Activated T-helper 2 cell treated with anti-CD3 and anti-CD28 coated beads, Interferon-gamma antibody, Interleukin-2, Interleukin-4, amounts not matched to agents 10 μg/mL and 5 μg/mL and 100 μg/mL, durations not matched to agents 14 hours and 24 hours and 36 hours (primary cell): ENCODE measurements at places on chromosomes 6 and 20. TPM values are rescaled to one million over a fixed set of nuclear protein-coding genes. Genes with fewer than 3 reads are reported as not detected.

- no peak for DNase-seq
Observed at GRCh38 chr20:2585811-2586210, 49.4 kb downstream of the TMC2 start.

DNA sequence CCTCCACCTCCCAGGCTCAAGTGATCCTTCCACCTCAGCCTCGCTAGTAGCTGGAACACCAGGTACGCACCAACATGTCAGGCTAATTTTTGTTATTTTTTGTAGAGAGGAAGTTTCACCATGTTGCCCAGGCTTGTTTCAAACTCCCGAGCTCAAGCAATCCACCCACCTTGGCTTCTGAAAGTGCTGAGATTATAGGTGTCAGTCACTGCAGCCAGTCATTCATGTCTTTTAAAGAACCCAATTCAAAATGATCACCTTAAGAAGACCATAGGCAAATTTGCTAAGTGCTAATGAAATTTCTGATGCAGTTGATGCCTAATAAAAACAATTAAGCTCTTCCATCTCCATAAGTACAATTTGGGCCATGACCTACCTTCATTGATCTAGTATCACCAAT is 2.6 kb upstream of the VNN2 start:
- no peak for DNase-seq

- no peak for DNase-seq
Observed at GRCh38 chr6:158660333-158660754, 10.5 kb downstream of the SYTL3 start.

GRCh38 chr6:15507221-15507620 is 155.6 kb downstream of the DTNBP1 start:
- no peak for DNase-seq

GRCh38 chr6:113676057-113676456 is 181.1 kb upstream of the MARCKS start:
- DNase-seq: no peak

GRCh38 chr20:57749131-57749690 is 39.4 kb upstream of the PMEPA1 start:
- no peak for DNase-seq

DNA sequence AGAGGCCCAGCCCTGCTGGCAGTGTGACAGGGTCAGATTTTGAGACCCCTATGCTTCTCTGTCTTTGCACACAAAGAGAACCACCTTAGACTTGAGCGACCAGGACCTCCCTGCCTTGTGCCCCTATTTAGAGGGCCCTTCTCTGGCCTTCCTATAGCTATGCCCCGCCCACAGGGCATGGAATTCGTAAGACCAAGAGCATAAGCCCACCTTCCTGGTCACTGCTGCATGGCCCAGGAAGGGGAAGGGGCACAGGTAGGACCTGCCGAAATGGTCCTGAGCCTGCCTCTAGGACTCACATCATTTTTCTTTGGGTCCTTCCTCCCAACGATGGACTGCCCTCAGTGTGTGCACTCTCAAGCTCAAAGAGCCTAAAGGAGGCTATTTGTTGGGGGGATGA is 65.1 kb upstream of the SRSF6 start:
- no peak for DNase-seq

DNA sequence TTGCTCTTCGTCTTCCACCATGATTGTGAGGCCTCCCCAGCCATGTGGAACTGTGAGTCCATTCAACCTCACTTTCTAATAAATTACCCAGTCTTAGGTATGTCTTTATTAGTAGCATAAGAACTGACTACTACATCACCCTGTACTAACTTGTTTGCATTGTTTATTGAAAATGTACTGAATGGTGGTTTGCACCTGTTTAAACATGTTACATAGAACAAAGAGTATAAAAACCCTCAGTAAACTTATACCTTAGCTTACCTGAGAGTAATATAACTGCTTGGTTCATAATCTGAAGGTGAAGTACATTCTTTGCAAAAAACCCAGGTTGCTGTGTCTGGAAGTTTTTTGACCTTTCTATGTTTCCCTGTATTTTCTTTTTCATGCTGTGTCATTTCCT is 777.8 kb downstream of the TBC1D32 start:
- no peak for DNase-seq

DNA sequence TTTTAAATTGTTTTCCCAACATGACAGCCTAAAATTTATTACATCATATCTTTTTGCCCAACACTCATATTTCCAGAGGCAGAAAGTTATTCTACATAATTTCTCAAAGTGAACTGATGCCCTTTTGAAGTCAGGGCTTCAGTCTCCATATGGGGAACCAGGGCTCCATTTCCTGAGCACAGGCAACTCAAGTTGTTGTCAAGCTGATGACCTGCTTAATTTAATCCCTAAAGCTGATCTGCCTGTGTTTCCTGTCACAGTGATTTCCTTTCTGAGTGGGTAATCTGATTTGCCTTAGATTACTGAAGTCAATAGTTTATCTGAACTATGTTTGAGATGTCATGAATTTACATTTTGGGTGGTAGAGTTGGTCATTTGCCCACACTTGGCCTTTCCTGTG is 932.1 kb upstream of the MANEA start:
- no peak for DNase-seq

- no peak for DNase-seq
Observed at GRCh38 chr6:20719980-20720379, 185.7 kb downstream of the CDKAL1 start.

GRCh38 chr6:89508755-89509563 is 76.0 kb downstream of the ANKRD6 start:
- DNase-seq: no peak

DNA sequence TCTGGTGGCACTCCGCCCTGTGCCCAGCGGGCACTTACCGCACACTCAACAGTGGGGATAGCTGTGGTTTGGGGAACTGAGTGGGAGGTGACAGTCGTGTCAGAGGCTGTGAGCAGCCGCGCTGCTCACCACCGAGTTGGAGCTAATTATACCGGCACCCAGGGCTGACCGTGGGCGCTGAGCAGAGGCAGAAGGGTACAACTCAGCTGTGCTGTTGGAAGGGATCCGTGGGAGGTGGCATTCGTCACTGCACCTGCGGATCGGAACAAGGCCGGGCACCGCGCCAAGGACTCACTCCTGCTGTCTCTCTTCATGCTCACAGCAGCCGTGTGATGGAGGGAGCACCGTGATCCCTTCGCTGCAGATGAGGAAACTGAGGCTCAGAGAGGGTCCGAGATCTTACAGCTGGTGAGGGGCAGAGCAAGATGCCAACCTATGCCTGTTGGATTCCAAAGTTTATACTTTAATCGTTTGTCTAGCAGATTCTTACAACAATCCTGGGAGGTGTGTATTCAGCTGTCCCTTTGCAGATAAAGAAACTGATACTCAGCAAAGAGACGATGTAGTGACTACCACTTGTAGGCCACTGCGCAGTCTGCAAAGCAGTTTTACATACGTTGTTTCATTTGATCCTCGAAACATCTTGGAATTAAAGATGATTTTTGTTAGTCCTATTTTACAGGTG is 713 bp upstream of the ELMO2 start:
- DNase-seq: no peak

DNA sequence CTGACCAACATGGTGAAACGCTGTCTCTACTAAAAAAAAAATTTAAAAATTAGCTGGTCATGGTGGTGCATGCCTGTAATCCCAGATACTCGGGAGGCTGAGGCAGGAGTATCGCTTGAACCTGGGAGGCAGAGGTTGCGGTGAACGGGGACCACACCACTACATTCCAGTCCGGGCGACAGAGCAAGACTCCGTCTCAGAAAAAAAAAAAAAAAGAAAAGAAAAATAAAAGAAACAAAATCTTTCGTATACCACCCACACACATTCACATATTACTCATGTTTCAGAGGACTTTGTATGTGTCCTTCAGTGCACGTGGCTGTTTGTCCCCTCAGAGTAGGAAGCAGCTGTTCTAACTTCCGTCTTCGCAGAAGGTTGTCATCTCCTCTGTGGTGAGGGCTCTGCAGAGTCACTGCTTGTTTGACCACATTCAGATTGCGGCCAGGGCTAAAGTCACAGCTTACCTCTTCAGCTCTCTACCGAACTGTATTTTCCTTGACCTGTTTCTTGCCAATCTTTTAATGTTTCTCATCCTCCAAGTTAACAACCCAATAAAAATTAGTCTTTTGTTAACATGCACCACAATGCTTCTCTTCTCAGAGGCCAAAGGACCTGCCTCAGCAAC is 36.6 kb upstream of the HIVEP1 start:
- peak; percentile 15 for DNase-seq

DNA sequence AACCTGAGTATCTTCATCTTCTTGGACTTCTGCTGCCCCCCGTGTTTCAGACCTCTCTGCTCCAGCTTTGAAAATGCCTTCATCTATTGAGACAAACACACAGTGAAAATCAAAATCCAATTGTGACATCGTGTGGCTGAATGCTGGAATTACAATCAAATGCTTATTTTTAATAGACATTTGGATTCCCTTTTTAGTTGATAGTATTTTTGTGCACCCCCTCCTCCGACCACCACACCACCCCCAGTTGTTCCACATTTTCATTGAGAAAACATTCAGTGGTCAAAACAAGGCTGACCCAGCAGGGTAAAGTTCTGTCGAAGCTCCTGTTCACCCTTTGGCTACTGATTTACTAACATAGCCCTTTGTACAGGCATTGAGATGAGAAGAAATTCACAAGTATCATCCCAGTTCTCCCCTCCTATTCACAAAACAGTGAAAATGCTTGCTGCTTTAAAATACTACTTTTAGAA is 79.0 kb downstream of the NRSN1 start:
- no peak for DNase-seq

DNA sequence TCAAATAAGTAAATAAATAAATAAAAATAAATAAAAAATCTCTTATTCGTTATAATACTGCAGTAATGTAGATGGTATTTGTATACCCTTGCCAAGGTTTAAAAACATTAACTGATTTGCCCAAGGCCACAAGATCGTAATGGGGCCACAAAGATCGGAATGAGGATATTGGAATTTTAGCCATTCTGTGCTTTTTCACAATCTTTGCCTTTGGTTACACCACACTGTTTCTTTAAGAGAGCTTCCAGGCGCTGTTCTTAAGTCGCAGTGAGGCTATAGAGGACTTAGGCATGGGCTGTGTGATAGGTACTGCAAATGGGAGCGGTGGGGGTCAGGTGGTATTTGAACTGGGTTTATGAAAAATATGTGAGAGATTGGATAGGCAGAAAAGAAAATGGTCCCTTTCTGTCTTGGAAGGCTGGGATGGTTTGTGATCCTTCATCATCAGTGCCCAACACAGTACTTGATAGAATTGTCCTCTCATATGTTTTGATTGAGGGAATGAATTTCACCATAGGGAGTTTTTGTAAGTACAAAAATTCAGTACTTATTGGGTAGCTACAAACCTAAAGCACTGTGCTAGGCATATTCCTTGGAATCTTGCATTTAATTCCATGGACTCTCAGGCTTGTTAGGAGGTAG is 1.4 kb downstream of the NUS1 start:
- DNase-seq: no peak

- no peak for DNase-seq
Observed at GRCh38 chr20:63881451-63882226, 13.3 kb upstream of the DNAJC5 start.

- DNase-seq: no peak
Observed at GRCh38 chr6:89026151-89026550, 54.4 kb upstream of the PNRC1 start.

GRCh38 chr6:9138936-9139335 is 703.6 kb upstream of the SLC35B3 start:
- no peak for DNase-seq

SUPT3H gene
- 14.8 and 19.4 TPM in 2 replicates for total RNA-seq

CRISP3 gene
- not detected in 2 replicates for total RNA-seq

ENPP1 gene
- total RNA-seq: 34.8 TPM in 2 replicates

RNF144B gene
- total RNA-seq: 4.0 and 5.7 TPM in 2 replicates

RHAG gene
- not detected in 2 replicates for total RNA-seq

SNX21 gene
- total RNA-seq: 1.5 and 2.0 TPM in 2 replicates

XKR7 gene
- not detected in 2 replicates for total RNA-seq
